ENCODE measurements at places on chromosomes 16 and 17. TPM values are rescaled to one million over a fixed set of nuclear protein-coding genes. Genes with fewer than 3 reads are reported as not detected.

- DNase-seq, result no peak
Measured at GRCh38 chr17:78082988-78083387, 45.6 kb downstream of the TMC6 start.

TAC4 gene
- not detected for total RNA-seq

PRSS8 gene
- total RNA-seq, result 79.1 TPM

GUCY2D gene
- total RNA-seq, result 0.34 TPM

RNF167 gene
- total RNA-seq, result 73.1 TPM

GRCh38 chr17:4420692-4421131 lies 13.0 kb upstream of the SPNS3 start:
- DNase-seq, result no peak

CCL23 gene
- not detected for total RNA-seq

DNA sequence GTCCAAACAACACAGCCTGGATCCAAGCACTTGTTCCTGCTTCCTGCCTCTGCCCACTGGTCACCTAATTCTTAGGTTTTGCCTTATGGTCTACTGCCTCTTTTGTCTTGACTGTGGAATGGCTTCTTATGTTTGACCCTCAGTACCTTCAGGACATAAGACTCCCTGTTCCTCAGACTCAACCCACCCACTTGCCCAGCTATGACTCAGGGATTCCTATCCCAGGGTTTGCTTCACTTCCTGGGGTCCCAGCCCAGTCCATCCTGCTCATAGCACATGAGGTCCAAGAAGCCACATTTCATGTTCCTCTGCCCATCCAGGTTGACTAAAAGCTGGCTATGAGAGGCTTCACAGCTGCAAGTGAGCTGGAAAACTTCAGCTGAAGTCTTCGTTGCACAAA lies 320.9 kb upstream of the CDH5 start:
- no peak for DNase-seq

TEDC2 gene
- 16.0 TPM for total RNA-seq

GPR139 gene
- total RNA-seq, result not detected

DNA sequence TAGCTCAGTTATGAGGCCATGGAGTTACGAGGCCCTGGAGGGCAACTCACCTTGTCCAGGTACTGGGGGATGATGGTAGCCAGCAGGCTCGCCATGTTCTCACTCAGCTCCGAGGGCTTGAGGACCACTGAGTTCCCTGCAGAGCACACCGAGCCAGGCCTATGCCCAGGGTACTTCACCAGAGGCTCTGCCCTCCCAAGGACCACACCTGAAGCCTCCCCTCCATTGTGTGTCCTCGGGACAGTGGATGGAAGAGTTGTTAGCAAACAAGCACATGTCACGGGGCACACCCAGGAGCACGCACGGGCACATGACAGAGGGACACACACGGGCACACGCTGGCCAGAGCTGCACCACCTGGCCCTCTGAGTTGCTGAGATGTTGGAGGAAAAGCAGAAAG lies 5.6 kb downstream of the ALDH3A1 start:
- DNase-seq, result no peak

GRCh38 chr16:57994778-57995177 lies 5.7 kb downstream of the ZNF319 start:
- DNase-seq, result no peak

DNA sequence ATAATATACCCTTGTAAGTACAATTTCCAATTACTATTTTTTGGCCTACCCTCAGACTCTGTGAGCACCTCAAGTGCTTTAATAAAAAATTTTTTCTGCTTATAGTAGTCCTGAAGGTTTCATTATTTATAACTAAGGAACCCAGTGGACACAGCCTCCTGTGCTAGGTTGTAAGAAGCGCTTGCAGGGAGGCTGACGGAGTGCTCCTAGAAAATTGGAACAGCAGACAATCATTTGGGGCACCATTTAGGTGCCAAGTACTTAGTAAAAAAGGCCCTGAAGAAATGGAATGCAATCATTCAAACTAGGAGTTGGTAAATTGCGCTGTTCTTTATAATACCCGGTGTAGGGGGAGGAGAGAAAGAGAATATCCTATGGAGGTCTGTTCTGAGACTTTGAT lies 19.8 kb downstream of the CA10 start:
- DNase-seq, result no peak

- DNase-seq, result no peak
Measured at GRCh38 chr16:51657848-51658247, 506.8 kb upstream of the SALL1 start.

DNA sequence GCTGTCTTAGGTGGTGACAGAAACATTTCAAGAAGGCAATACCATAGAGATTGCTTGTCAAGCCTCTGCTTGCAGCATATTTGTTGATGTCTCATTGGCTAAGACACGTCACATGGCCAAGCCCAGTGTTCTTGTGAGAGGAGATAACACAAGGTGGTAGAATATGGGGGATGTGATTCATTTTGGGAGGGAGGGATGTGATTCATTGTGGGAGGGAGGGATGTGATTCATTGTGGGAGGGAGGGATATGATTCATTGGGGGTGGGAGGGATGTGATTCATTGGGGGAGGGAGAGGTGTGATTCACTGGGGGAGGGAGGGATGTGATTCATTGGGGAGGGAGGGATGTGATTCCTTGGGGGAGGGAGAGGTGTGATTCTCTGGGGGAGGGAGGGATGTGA lies 470.5 kb upstream of the SALL1 start:
- no peak for DNase-seq

- no peak for DNase-seq
Measured at GRCh38 chr17:66398617-66399016, 96.2 kb downstream of the PRKCA start.

DNA sequence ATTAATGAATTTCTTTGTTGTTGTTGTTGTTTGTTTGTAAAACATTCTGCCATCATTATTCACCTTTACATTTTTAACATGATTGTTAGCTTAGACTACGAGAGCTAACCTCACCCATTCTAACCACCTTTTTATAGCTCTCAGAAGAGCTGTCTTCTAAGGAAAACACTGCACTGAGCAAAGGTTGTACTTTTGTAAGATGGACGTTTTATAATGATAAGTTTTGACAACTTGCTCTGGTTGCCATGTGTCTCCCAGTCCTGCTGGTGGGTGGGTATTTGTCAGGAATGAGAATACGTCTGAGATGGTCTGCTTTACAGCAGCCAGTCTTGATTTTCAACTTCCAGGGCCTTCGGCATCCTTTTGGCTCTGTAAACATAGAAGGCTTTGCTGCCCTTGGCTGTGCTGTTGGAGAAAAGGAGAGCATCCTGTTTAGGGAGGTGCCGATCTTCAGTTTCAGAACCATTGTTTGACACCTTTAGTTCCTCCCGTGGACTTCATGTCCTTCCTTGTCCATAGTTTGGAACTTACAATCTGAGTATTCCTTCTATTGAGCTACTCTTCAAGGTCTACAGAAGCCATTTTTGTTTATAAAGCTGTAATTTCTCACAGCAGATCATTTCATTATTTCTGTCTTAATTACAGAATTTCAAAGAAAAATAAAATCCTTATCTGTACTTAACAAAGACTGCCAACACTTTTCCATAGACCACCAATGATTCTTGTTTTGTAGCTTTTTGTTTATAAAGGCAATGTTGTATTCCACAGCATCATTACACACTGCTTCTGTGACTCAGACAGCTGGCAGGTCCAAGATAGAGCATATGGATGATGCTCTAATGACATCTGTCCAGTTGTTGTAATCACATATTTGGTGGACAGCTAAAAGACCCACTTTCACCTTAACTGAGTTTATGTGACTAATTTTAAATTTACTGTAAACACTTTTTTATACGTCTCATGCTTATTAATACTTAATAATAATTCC lies 270.1 kb upstream of the TBX2 start:
- no peak for DNase-seq

DNA sequence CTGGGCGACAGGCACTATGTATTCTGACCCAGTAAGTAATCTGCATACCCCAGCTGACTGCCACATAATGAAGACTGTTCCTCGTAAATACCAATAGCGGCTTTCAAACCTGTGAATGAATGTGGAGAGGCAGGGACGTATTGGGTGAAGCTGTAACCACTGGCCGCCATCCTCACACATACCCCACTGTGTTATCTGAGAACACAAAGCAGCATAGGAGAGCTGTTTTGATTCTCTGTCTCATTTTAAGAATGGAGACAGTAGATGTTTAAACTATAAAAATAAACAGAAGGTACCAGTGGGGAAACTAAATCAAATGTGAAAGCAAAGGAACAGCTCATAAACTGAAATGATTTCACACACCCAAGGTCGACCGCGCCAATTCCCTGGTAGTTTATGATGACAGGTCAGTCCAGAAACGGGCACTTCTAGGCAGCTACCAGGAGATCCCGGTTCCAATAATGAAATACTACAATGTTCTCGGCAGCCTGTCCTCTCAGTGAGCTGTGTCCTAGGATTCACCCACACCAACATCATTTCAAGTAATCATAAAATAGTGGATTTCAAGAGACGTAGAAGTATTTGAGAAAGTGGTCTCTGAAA lies 109.7 kb downstream of the ADCY9 start:
- DNase-seq, result no peak

DNA sequence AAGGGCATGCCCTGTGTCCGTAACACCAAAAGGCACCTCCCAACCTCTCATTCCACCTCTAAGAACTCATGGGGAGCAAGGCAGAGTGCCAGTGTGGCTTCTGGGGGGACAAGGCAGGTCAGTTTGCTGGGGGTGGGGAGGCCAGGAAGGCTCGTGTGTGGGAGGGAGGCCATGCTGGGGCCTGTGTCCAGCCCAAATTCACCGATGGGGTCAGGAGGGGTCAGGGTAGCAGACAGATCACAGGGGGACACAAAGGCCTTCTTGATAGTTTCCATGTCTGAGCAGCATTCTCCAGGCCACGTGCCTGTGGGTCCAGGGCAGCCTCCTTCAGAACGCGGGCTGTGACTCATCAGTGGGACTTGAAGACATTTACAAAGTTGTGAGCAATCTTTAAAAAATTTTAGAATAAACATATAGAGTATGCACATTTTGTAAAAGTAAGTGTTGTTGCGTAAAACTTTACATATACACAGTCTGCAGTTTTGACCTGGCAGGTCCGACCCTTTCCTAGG lies 20.9 kb downstream of the SPACA3 start:
- no peak for DNase-seq

- DNase-seq, result no peak
Measured at GRCh38 chr16:86444261-86444660, 66.1 kb upstream of the FOXF1 start.

- DNase-seq, result no peak
Measured at GRCh38 chr17:28053725-28054124, 11.2 kb downstream of the NLK start.

RUNDC3A gene
- 0.34 TPM for total RNA-seq

DNA sequence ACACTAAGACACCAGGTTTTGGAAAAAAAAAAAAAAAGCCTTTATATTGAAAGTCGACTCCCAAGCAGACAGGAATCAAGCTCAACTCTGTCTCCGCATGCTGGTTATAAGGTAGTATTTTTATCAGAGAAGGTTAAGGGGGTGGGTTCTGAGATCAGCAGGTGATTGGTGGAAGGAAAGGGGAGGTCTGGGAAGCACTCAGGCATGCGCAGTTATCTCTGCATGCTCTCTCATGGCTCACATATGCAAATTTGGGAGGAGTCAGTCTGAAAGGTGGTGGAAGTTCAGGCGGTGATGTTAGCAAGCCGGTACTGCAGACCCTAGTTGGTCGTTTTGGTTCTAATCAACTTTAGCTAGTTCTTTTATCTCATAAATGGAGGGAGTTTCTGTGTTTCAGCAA lies 357.6 kb upstream of the C16orf82 start:
- no peak for DNase-seq

TEKT5 gene
- total RNA-seq, result 1.1 TPM

DNA sequence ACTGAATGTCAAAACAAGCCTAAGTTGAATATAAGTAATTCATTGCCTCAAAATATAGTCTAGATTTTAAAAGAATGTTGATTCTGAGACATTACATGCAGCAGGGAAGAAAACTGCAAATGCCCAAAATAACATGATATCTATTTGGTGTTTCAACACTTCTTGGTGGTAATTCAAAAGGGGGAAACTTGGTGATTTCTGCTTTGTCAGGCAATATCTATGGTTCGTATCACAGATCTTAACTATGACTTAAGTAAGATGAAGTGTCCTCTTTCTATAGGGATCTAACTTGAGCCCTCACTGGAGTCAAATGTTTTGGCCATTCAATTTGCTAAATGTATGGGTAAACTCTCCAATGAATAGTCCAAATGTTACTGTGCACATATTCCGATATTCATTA lies 44.6 kb downstream of the GNA13 start:
- no peak for DNase-seq

CYB5B gene
- 102 TPM for total RNA-seq
